ENCODE measurements at places on chromosomes 4 and X.

DNA sequence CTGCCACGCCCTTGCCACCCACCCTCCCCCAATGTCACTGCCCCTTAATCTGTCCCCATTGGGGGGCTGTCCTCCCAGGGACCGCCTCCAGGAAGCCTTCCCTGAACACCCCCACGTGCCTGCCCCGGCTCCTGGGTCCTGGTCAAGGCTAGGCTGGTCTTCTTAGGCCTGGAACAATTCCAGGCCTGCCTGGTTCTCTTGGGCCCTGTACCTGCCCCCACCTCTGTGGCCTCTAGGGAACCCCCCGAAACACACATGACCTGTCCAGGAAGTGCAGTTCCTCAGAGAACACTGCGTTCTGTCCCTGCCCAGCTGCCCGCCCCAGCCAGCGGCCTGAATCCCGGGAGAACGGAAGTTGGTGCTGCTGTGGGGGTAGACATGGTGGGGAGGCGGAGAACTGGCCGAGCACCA lies 5.1 kb downstream of the MXD4 start:
- H3K4me3 ChIP-seq = peak overlapping the region; percentile 79
- peaks cover 89% of the 10 kb centered on the region for H3K4me1 ChIP-seq
- H3K36me3 ChIP-seq = peaks cover 32% of the 10 kb centered on the region
- peak overlapping the region; percentile 100 for H3K27ac ChIP-seq
- no peaks in the 10 kb centered on the region for H3K27me3 ChIP-seq

DNA sequence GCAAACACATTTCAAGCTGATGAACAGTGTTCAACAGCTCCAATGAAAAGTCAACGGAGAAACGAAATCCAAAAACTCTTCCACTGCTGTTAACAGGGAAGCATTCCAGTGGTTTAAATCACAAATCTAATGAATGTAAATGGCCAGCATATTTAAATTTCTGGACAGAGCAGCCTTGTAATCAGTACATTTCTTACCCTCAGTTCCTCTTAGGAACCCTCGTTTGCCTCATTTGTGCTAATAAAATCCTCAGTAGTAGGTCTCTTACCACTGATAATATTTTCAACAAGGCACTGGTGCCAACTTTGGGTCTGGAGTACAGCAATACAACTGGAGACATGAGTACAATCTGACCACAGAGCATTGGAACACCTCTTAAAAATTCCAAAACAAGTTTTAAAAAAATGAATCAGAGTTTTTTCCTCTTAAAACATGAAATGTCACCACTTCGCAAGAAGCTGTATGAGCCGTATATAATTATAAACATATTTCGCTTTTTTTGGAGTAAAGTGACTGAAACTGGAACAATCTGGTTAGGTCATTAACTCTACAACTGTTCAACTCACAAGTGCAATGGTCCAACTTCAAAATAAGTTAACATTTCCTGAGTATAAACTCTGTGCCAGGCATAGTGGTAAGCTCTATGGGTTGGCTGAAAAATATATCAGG lies 211.2 kb downstream of the CPEB2 start:
- H3K27ac ChIP-seq = no peak overlapping the region
- no peaks in the 10 kb centered on the region for H3K36me3 ChIP-seq

- DNase-seq = no peak
- no peak overlapping the region for H3K4me3 ChIP-seq
- H3K27ac ChIP-seq = no peak overlapping the region
- H3K36me3 ChIP-seq = no peaks in the 10 kb centered on the region
- H3K4me1 ChIP-seq = no peaks in the 10 kb centered on the region
Observed at GRCh38 chrX:73289039-73289438, 74.4 kb upstream of the NAP1L2 start.

DNA sequence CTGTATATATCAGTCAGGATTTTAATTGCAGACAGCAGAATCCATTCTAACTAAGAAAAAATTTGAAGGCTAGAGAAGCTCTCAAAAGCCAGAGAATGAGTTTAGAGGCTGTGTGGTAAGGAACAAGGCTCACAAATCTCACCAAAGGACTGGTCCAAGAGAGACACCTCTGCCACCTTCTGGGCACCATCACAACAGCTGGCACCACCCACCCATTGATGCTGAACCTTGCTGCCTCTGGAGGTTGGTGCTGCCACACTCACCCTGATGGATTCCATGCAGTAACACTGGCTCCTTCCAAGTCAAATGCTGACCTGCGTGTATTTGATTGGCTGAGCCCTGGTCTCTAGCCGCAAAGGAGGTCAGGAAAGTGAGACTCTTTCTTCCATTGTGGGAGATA lies 100.8 kb downstream of the BEND2 start:
- no peak overlapping the region for H3K4me3 ChIP-seq
- no peaks in the 10 kb centered on the region for H3K36me3 ChIP-seq
- H3K4me1 ChIP-seq = no peaks in the 10 kb centered on the region
- H3K27me3 ChIP-seq = no peaks in the 10 kb centered on the region
- no peak for DNase-seq

GRCh38 chr4:6781113-6781512 lies 1.4 kb upstream of the KIAA0232 start:
- peak overlapping the region; percentile 97 for H3K27ac ChIP-seq
- peak; percentile 61 for DNase-seq
- no peak overlapping the region for H3K4me3 ChIP-seq

DNA sequence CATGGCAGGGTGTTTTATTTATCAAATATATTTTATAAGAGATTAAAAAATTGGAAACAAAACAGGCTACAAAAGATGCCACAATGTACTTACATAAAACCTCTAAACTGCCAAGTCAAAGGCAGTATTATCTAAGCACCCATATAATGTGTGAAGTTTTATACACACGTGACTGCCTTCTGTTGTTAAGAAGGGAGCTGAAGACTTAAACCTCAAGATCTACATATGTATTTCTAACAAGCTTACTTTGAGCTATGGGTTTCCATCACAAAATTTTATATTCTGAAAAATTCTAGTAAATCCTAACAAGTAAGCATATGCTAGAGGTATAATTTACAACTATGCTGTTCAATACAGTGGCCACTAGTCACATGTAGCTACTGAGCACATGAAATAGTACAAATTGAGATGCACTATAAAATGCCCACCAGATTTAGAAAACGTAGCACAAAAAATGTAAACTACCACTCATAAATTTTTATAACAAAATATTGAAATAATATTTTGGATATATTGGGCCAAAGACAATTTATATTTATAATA lies 9.8 kb downstream of the ATP8A1 start:
- no peak overlapping the region for H3K4me3 ChIP-seq
- no peak overlapping the region for H3K27ac ChIP-seq
- peaks cover 46% of the 10 kb centered on the region for H3K4me1 ChIP-seq
- H3K27me3 ChIP-seq = no peaks in the 10 kb centered on the region

Data from left ventricle myocardium inferior (tissue), 1 donor.